A549 treated with Hydrocortisone at 1 μM for 4 hours (cell line): ENCODE measurements at places on chromosomes 2 and 18. TPM values are rescaled to one million over a fixed set of nuclear protein-coding genes. Genes with fewer than 3 reads are reported as not detected.

Gene ANKRD30B
- total RNA-seq, result not detected in 5 replicates

Gene STAT1
- total RNA-seq, result 50.8 to 63.5 TPM (median 58.1 TPM) in 5 replicates

Gene FN1
- 185 to 307 TPM (median 197 TPM) in 5 replicates for total RNA-seq

Gene MYO5B
- total RNA-seq, result 7.3 to 9.2 TPM (median 8.4 TPM) in 5 replicates

Gene MBD5
- 3.9 to 7.4 TPM (median 5.0 TPM) in 5 replicates for total RNA-seq

Gene SPP2
- not detected in 5 replicates for total RNA-seq

Gene LCT
- total RNA-seq, result 0.02 to 0.05 TPM (median 0.05 TPM) in 5 replicates

Gene ZSCAN30
- 0.54 to 0.99 TPM (median 0.86 TPM) in 5 replicates for total RNA-seq

Gene CXCR1
- total RNA-seq, result not detected in 5 replicates

Gene TMEM37
- 1.5 to 2.5 TPM (median 1.8 TPM) in 5 replicates for total RNA-seq

Gene POTEF
- not detected in 5 replicates for total RNA-seq

Gene INHA
- total RNA-seq, result 0.35 to 0.58 TPM (median 0.47 TPM) in 5 replicates

Gene ATP8B1
- 6.0 to 8.9 TPM (median 6.8 TPM) in 5 replicates for total RNA-seq

Gene C1QL2
- 0.37 to 0.61 TPM (median 0.48 TPM) in 5 replicates for total RNA-seq

Gene CRYBA2
- not detected in 5 replicates for total RNA-seq

Gene LIMS2
- total RNA-seq, result 6.3 to 9.8 TPM (median 6.4 TPM) in 5 replicates

Gene TUBB6
- 191 to 219 TPM (median 200 TPM) in 5 replicates for total RNA-seq

Gene BCS1L
- 41.4 to 46.6 TPM (median 45.5 TPM) in 5 replicates for total RNA-seq

Gene CPO
- not detected in 5 replicates for total RNA-seq

Gene B3GNT7
- 2.0 to 3.1 TPM (median 2.3 TPM) in 5 replicates for total RNA-seq

Gene YIPF4
- total RNA-seq, result 41.9 to 56.4 TPM (median 50.9 TPM) in 5 replicates

Gene TBR1
- 0.03 to 0.07 TPM (median 0.04 TPM) in 4 of 5 replicates, not detected in the other for total RNA-seq

Gene GCG
- not detected in 5 replicates for total RNA-seq

Gene DSG4
- total RNA-seq, result not detected in 5 replicates

Gene ZNF521
- not detected in 5 replicates for total RNA-seq

Gene NT5C1B
- total RNA-seq, result not detected in 5 replicates

Gene PLA2R1
- 1.6 to 2.7 TPM (median 2.4 TPM) in 5 replicates for total RNA-seq

Gene IL1B
- total RNA-seq, result 0.06 to 0.26 TPM (median 0.18 TPM) in 5 replicates

Gene TLX2
- total RNA-seq, result 0.08 to 0.35 TPM (median 0.27 TPM) in 5 replicates

Gene KCNJ3
- total RNA-seq, result not detected in 5 replicates

Gene DNAJC5G
- total RNA-seq, result not detected in 5 replicates

Gene LRRC30
- total RNA-seq, result not detected in 5 replicates

Gene PFN4
- total RNA-seq, result 1.7 to 2.3 TPM (median 1.8 TPM) in 5 replicates

Gene SALL3
- total RNA-seq, result not detected in 5 replicates

Gene KLHL14
- total RNA-seq, result not detected in 5 replicates

Gene NDUFV2
- total RNA-seq, result 121 to 130 TPM (median 127 TPM) in 5 replicates

Gene SCN7A
- total RNA-seq, result not detected in 5 replicates

Gene SYT4
- not detected in 5 replicates for total RNA-seq

Gene NEUROD1
- not detected in 5 replicates for total RNA-seq

Gene IL36RN
- total RNA-seq, result 0.14 TPM in 1 of 5 replicates, not detected in the others

Gene CROCC2
- not detected in 5 replicates for total RNA-seq

Gene CCT7
- 544 to 950 TPM (median 585 TPM) in 5 replicates for total RNA-seq

Gene C1D
- total RNA-seq, result 34.7 to 54.7 TPM (median 37.2 TPM) in 5 replicates

Gene ROCK2
- 18.8 to 33.9 TPM (median 24.8 TPM) in 5 replicates for total RNA-seq

Gene TCF4
- total RNA-seq, result 0.87 to 2.4 TPM (median 1.6 TPM) in 5 replicates

Gene PRSS56
- 0.06 to 0.18 TPM (median 0.15 TPM) in 5 replicates for total RNA-seq

Gene DGKD
- 74.1 to 93.4 TPM (median 81.7 TPM) in 5 replicates for total RNA-seq
